ENCODE measurements at places on chromosomes 6 and 20.
A peak's percentile ranks its signal among the peaks of the same experiment; 100 is the strongest.

- no peak for DNase-seq
Measured at GRCh38 chr20:59827138-59828056, 106.0 kb downstream of the SYCP2 start.

- DNase-seq = no peak
Measured at GRCh38 chr20:10853176-10853575, 179.4 kb upstream of the JAG1 start.

GRCh38 chr20:52309181-52309580 is 117.6 kb upstream of the ZFP64 start:
- no peak for DNase-seq

DNA sequence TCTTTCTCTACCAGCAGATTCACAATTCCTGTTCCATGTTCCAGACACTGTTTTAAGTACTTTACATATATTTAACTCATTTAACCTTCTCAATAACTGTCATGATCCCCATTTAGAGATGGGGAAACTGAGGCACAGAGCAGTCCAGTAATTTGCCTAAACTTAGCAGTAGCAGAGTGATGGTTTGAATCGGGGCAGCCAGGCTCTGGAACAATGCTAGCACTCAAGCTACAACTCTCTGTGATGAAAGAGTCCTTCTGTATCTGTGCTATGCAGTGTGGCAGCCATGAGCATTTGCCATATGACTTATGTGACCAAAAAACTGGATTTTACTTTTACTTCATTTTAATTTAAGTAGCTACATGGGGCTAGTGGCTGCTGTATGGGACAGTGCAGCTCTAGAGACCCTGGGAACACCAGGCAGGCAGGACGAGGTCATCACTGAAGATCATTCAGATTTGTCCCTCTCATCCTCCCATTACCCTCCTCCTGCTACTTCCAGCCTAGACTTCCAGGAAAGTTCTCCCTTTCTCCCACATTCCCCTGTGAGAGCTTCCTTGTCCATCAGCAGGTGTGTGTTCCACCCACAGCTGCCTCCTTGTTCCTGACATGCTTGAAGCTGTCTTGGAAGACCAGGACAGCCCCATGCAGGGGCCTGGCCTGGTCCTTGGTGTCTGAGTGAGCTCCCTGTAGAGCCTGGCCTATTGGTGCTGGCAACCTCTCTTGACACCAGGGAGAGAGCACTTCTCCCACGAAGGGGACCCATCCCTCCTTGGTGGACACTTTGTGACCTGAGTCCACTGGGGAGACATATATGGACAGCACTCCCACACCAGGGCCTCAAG is 157.0 kb downstream of the MRPL14 start:
- DNase-seq = no peak

DNA sequence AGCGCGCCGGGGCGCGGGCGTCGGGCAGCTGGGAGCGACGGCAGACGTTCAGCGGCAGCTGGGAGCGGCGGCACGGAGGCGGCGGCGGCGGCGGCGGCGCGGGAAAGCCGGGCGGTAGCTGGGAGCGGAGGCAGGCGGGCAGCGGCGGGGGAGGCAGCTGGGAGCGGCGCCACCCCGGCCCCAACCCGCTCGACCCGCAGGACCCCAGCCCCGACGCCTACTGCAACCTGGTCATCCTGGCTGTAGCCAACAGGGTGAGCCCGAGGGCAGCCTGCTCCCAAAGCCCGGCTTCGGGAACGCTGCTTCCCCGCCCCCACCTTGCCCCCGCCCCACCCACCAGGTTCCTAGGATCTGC is 8.9 kb downstream of the CCM2L start:
- DNase-seq = peak; percentile 22

- DNase-seq = peak; percentile 35
Measured at GRCh38 chr6:151029970-151030369, 164.5 kb downstream of the MTHFD1L start.

DNA sequence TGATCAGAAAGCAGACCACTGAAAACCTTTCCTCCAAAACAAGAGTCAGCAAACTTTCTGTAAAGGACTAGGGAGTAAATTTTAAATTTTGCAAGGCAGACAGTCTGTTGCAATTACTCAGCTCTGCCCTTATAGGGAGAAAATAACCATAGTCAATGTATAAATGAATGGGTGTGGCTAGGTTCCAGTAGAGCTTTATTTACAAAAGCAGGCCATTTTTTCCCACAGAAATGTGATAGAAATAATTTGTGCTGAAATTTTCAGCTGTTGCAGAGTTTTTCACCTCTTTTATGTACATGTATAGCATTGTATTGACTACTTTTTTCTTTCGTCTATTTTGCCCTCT is 7.7 kb downstream of the AMD1 start:
- no peak for DNase-seq

DNA sequence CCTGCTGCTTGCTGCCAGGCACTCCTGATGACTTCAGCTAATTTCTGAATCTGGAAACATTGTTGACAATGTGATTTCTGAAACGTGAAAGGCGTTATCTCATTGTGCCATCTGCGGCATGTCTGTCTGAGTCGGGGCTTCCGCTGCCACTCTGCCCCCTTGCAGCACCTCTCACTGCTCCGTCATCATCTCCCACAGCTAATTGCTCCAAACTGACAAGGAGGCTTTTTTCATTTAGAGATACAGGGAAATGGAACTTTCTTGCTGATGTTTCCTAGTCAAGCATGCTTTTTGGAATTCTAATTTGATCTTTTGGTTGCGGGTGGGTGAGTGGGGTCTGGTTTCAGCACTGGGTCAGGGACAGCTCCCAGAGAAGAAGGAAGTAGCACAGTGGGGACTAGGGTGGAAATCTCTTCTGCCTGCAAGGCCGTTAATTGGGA is 233.5 kb downstream of the DHX35 start:
- DNase-seq = no peak

- no peak for DNase-seq
Measured at GRCh38 chr6:163290545-163291274, 123.8 kb upstream of the QKI start.

DNA sequence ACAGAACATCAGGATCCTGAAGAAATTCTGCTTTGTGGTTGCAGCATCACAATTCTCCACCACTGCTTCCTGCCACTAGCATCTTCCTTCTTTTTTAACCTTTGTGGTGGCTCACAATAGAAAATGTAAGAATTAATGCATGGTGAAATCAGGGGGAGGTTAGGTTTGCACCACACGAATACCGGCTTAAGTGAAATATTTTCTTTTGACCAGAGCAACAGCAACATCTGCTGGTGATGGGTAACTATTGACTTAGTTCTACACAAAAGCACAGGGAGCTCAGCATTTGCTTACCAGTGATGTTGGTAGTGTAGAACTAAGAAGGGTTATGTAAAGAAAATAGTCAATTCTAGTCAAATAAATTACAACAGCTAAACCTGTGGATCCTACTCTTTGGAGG is 280.5 kb downstream of the SYNE1 start:
- DNase-seq = peak; percentile 57

DNA sequence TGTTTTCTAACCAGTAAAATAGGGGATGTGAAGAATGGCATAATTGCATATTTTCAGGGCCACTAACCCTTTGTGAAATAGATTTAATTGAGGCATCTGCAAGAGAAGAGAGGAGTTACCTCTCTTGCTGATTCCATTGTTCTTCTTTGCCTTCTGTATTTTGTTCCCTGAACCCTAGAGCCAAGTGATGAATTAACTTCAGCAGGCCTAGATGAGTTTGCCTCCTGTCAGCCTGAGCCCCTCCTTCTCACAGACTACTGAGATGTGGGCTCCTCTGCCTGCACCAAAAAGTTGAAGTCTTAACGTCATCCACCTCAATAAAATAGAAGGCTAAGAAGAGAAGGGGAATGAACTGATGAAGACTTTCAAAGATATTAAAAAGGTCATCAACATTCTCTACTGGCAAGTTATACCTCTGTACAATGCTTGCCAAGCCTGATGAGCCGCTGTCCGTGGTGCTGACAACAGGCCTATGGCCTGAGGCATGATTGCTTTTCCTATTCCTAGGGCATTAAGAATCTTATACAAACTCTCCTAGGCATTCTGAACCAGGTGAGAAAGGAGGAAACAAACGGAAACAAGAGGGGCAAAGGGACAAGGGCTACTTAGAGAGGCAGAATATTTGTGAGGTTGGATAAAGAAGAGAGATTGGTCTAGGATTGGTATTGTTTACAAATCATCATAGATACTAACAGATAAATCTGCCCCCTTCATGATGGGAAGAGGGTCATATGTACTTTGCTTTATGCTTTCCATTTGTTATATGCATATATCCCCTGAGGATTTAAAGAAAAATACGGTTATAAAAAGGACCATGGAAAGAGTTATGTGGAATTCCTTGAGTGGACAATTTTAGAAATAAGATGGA is 46.8 kb downstream of the CD24 start:
- DNase-seq = peak; percentile 38

GRCh38 chr20:60008130-60008808 is 50.0 kb downstream of the CDH26 start:
- peak; percentile 76 for DNase-seq

GRCh38 chr6:132227904-132228303 is 173.4 kb downstream of the MOXD1 start:
- DNase-seq = no peak

DNA sequence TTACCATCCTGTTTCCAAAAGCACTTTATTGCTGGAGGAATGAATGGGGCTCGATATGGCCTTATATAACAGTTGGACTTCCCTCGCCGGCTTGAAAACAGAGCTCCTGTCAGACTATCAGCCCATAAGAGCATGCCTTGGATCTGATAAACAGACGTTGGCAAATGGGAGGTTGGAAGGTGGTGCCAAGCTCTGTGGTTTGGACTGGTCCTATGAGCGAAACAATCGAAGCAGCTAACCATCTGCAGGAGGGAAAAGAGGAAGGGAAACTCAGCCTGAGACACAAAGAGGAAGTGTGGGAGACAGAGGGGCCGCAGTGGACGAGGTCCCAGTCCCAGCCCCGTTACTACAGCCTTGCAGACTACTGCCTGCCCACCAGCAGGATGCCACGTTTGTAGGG is 92.9 kb downstream of the TFAP2C start:
- DNase-seq = peak; percentile 70

DNA sequence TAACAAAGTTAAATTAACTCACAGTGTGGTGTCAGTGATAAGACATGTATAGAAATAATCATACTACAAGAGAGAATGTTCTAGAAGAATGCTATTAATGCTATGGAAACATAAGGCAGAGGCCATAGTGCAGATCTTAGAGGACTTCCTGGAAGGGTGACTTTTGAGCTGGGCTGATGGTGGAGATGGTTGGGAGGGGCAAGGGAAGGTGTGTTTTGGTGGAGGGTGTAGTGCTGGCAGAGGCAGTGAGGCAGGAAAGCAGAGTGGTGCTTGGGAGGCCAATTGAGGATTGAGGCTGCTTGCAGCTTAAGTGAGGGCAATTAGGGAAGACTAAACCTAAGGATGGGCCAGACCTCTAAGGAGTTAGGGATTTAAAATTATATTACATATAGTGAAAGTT is 58.5 kb upstream of the FNDC1 start:
- no peak for DNase-seq

DNA sequence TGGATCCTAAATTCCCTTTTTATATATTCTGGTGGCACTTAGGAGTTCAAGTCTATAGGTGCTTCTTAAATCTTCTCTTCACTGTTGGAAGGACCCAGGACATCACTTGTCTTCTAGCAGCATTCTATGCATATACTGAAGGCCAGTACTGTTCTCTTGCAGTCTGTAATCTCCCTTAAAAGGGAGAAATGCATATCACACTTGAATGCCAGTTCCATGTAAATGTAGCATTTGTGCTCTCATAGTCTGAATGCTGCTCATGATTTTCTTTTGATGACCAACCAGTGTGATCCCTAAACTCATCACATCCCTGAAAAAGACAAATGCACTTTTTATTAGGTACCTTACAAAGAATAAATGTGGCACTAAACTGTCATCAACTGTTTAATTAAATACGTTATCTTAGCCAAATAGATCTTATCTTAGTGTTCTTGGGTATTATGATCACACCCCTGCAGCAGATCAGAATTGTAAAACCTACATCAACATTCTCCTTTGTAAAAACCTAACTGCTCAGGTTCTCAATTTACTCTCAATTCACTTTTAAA is 176.1 kb downstream of the EPHA7 start:
- no peak for DNase-seq

- DNase-seq = no peak
Measured at GRCh38 chr6:53524455-53524815, 20.5 kb downstream of the GCLC start.

DNA sequence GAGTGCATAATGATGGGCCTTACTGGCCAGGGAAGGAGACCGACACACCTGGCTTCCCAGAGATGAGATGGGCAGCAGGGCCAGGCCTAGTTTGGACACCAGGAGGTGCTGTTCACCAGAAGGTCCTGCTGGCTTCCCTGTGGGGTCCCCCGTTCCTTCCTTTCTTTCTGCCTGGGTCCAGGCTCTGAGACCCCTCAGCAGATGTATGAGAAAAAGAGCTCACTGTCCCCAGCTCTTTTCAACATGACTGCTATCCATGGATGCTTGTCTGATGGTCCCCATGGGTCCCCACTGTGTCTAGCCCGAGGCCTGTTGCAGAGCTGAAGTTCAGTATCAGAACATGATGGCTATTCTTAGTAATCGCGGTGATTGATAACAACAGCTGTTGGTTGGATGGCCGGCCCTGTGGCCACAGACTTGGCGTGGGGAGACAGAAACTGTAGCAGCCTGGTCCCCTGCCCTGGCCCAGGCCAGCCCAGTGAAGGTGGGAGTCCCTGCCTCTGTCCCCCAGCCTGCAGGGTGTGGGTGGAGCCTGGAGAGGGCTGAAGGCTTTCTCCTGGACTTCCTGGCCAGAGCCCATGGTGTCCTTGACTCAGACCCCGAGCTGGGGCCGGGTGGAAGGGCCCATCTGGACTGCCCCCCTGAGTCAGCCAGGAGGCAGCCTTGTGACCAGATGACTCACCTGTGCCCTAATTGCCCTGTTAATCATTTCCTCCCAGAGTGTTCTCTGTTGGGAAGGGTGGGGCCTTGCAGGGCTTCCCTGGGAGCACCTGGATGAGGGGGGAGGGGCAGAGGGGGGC is 9.9 kb upstream of the BAK1 start:
- peak; percentile 83 for DNase-seq

DNA sequence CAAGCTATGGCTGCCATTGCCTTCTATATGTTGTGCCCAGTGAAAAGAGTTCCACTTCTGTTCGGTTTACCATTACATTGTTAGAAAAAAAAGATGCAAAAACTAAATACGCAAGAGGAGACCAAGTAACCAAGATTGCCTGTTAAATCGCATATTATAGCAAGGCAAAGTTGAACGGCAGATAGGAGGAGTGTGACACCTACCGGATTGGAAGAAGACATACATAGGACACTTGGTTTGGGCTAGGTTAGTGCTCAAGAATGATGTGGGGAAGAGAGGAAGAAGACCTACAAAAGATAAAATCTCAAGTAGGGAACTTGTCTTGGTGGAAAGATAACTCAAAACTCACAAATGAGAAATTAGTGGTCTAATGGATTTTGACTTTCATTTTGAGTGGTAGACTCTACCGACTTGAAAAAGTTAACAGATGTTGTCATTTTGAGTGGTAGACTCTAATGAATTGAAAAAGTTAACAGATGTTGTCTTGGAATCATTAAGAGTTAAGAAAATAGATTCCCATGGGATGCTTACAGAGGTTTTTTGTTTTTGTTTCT is 95.5 kb downstream of the F13A1 start:
- no peak for DNase-seq
